Memory B cell (primary cell): ENCODE measurements at places on chromosomes 6 and 20.

DNA sequence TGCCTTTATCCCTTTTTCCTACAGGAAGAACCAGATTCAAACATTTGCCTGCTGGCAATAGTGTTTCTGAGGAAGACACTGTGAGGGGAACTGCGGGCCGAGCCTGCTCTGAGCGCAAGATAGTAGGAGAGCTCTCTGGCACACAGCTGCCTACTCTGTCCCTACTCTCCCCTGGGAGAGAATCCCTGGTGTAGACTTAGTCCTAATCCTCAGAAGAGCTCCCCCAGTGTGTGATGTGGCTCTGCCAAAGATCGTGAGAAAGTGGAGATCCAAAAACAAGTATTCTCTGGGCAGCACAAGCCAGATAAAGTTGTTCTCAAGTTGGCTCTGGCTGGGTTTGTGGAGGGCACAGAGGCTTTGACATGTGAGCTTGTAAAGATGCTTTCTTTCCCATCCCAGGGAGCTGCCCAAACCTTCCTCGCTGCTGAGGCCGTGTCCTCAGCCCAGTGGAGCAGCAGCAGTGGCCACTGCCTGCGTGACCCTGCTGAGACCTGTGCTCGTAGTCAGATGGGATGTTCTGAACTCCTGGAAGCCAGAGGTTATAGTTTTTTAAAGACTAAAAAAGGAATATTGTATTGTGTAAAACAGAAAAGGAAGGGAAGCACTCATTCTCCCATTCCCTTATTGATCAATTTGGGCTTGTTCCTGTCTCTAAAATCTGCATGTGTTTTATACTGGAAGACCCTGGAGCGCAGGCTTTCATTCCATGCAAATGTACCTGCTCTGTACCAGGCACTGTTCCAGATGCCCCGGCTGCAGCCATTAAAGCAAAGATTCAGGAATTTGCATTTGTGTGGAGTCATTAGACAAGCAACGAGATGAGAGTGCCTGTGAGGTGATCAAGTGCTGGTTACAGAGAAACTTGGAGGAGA is 30.7 kb downstream of the PNLDC1 start:
- DNase-seq: no peak

DNA sequence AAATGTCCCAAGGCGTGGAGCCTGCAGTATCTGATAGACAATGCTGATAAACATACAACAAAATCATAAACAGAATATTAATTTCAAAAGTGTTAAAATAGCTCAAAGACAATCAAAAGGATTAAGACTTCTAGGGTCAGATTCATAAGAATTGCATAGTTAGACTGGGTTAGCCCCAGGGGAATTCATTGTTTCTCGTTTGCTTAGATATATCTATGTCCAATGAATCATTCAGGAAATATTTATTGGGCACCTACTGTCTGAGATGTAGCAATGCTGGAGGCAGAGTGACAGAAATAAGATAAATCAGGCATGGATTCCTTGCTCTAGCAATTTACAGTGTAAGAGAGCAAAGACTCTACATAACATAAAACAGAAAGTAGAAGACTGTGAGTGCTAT is 124.4 kb upstream of the PRL start:
- no peak for DNase-seq

DNA sequence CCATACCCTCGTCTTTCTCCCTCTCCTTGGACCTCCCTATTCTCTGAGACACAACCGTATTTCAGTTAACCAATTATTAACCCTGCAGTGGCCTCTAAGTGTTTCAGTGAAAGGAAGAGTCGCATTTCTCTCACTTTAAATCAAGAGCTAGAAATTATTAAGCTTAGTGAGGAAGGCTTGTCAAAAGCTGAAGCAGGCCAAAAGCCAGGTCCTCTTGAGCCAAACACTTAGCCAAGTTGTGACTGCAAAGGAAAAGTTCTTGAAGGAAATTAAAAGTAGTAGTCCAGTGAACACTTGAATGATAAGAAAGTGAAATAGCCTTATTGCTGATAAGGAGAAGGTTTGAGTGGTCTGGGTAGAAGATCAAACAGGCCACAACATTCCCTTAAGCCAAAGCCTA is 58.3 kb downstream of the SNX9 start:
- DNase-seq: no peak

DNA sequence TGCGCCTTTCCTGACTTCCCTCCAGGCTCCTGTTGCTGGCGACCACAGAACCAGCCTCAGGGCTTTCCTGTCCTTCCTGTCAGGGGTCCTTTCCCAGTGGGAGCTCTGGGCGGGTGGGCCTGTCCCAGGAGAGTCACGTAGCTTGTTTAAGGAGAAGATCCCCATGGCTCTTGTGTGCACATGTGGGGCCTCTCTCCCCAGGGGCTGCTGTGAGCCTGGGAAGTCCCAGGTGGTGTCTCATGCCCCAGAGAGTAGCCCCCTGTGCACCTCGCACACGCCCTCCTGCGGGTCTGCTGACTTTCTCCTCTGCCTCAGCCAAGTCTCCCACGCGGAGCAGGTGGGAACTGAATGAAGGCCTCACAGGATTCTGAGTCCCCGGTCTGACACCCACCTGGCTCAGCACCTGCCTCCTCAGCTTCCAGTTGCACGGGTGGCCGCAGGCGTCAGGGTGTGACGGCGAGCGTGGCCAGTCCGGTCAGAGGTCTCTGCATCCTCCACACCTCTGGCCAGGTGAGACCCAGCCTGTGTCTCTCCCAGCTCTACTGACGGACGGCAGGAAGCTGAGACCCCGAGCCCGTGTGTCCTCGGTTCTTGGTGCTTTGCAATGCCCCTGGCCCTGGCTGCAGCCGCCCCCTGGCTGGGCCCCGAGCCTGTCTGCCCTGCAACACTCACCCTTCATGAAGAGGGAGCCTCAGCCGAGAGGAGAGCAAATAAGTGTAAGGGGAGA is 5.6 kb upstream of the NKAIN4 start:
- no peak for DNase-seq

- DNase-seq: no peak
These were observed 2.4 kb downstream of the SLC22A23 start for GRCh38 chr6:3454273-3455010.
